Uterus (tissue), 4 donors: ENCODE measurements at places on chromosomes 13 and 19. TPM values are rescaled to one million over a fixed set of nuclear protein-coding genes. Genes with fewer than 3 reads are reported as not detected.

GRCh38 chr13:58955546-58956385, 1208.0 kb downstream of the DIAPH3 start:
- no peak for DNase-seq

- no peak for DNase-seq
These were observed 290.0 kb downstream of the KCTD12 start for GRCh38 chr13:76596216-76596615.

- DNase-seq, result no peak
These were observed 11.5 kb downstream of the CUL4A start for GRCh38 chr13:113220877-113221276.

DNA sequence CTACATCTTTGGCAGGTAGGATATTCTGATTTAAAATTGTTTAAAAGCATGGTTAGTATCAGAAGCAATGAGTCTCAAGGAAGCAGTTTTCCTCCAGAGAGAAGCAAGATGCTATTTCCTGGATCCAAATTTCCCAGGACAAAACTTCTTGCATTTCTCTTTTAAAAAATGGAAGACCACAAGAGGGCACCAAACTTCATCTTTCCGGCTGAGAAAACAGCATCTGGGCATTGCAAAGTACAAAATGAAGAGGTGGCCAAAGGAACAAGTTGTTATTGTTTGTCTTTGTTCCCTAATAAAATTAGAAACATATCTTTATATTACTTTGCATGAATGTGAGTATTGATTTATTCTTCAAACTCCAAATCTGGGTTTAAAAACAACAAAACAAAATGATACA, 60.0 kb upstream of the LRCH1 start:
- no peak for DNase-seq

- no peak for DNase-seq
These were observed 87.6 kb downstream of the FGF9 start for GRCh38 chr13:21758441-21758840.

DNA sequence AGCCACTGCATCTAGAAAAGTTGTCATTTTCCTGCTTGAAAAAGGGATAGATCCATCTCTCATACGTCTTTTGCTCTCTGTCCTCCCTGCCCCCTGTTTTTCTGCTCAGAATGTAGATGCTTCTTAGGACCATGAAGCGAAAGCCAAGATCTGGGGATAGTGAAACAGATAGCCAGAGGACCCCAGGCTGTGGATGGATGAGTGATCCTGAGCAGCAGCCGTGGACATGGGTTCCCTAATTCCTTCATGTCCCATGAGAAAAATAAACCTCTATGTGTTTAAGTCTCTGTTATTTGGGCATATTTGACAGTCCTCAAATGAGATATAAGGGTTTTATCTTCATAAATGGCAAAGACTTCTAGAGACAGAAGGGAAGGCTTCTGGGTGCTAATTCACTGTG, 12.2 kb upstream of the FFAR2 start:
- DNase-seq, result no peak

DNA sequence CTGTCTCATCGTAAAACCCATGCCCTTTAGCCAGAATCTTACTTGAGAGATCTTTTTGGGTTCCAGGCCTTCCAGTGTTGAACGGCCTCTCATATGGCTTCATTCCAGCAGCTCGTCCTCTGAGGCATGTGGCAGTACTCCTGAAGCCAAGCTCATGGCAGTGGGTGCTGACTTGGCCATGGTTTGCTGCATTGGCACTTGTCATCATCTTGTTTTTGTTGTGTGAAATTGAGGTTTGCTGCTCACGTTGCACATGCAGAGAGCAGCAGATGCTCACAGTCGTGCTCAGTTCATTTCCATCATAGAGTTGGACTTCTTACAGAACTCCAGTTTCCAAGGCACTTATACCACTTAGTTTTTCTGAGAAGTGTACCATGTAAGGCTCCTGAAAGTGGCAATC, 14.9 kb downstream of the TEX29 start:
- DNase-seq, result no peak

DNA sequence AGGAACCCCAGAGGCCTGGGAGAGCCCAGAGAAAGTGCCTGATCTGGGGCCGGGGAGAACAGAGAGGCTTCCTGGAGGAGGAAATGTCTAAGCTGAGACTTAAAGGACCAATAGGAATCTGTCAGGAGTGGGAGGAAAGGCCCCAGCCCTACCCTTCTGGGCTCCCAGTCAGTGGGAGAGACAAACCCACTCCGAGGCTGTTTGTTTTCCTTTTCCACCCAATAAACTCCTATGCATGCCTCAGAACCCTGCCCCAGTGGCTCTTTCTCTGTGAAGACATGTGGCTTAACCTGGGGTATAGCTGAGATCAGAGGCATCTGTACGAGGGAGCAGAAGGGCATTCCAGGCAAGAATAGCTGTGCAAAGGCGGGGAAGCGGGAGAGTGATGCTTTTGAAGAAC, 1.9 kb downstream of the MEGF8 start:
- no peak for DNase-seq

GRCh38 chr13:96033220-96034015, 19.8 kb downstream of the UGGT2 start:
- no peak for DNase-seq

GRCh38 chr13:50353651-50354415, 338.6 kb downstream of the KCNRG start:
- no peak for DNase-seq

- DNase-seq, result no peak
These were observed 343.5 kb downstream of the TEX29 start for GRCh38 chr13:111663953-111664421.

DNA sequence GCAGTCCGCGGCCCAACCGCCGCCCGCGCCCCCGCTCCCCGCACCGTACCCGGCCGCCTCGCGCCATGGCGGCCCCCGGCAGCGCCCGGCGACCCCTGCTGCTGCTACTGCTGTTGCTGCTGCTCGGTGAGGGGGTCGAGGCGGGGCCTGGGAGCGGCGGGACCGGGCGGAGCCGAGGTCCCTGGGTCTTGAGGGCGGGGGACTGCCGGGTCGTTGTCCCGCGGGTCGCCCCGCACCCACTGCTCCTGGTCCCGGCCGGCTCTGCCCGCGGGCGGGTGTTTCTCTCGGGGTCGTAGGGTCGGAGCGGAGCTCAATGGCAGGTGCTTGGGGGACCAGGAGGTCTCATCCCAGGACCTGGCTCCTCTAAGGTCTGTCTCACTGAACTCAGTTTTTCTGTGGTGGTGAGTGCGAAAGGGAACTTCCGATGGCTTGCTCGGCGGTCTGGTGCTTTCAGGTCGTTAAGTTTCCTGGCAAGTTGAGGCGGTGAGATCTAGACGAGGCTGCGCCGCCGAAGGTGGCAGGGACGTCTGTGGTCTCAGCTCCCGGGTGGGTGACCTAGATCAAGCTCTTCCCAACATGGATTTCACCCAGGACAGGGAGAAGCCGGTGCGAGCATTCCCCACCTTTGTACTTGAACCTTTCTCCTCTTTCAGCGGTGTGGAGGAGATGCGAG, 467 bp downstream of the LAMP1 start:
- peak; percentile 29 for DNase-seq

DNA sequence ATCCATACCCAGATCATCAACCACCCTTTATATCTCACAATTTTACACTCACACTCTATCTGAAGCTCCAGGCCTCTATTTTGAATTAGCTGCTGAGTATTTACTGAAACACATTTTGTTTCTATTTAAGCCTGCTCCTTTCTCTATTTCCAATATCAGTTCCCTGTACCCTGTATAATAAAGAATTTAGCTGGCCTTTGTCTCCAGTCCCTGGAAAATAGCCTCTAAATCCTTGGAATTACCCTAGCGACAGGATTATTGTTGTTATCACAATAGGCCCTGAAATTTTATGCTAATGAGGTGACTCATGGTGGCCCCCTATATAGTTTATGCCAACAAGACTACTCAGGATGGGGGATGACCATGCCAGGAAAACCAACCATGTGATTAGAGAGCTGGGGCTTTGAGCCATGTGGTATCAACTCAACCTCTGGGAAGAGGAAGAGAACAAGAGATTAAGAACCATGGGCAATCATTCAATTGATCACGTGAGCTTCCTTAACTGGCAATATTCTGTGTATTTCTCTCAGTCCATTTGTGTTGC, 72.7 kb downstream of the KATNAL1 start:
- DNase-seq, result no peak

GRCh38 chr13:20193907-20194631, 1.3 kb upstream of the GJB2 start:
- no peak for DNase-seq

- no peak for DNase-seq
These were observed 65.6 kb upstream of the NPAS1 start for GRCh38 chr19:46953955-46954501.

GRCh38 chr19:51297406-51297805, 14.0 kb upstream of the IGLON5 start:
- no peak for DNase-seq

DNA sequence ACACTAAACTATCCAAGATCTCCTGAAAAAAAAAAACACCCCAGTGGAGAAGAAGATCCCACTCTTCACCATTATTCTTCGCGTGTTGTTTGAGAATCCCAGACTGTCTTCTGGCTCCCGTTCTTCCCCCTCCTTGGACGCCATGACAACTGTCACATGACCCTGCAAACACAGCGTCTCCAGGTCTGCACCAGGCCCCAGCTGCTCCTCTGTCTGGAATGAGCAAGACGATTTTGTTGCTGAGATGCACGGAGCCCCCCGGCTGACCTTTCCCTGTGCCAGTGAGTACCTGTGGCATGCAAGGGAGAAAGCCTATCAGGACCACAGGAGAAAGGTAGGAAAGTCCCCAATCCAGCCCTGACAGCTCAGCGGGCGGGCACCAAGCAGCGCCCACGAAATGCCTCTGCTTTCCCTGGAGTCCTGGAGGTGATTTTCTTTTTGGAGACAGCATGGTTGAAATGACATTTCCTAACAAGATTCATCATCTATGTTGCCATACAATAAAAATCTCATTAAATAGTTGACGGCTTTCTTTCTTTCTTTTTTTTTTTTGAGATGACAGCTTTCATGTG, at the start of gene CFAP97D2:
Gene CFAP97D2, plus strand, starts transcription at position 171 of the 572 bp plus-strand sequence. Its CDS starts 74 bp downstream, at position 245.
- DNase-seq, result no peak

- no peak for DNase-seq
These were observed 133.0 kb upstream of the TRPC4 start for GRCh38 chr13:38002606-38003005.

Gene GRK1
- total RNA-seq, result 0.12 TPM

Gene PRTN3
- total RNA-seq, result not detected

Gene ZNF701
- total RNA-seq, result 2.9 TPM

Gene LRRC8E
- not detected for total RNA-seq

Gene DLL3
- not detected for total RNA-seq

Gene LACC1
- 1.0 TPM for total RNA-seq

Gene PSG6
- not detected for total RNA-seq

Gene PDE4A
- 3.2 TPM for total RNA-seq

Gene HTR2A
- total RNA-seq, result 0.37 TPM

Gene PRR12
- total RNA-seq, result 63.1 TPM

Gene PPP1R13L
- 3.0 TPM for total RNA-seq

Gene KCNK6
- total RNA-seq, result 60.6 TPM
